T-cell (primary cell): ENCODE measurements at places on chromosomes 5 and 9.

DNA sequence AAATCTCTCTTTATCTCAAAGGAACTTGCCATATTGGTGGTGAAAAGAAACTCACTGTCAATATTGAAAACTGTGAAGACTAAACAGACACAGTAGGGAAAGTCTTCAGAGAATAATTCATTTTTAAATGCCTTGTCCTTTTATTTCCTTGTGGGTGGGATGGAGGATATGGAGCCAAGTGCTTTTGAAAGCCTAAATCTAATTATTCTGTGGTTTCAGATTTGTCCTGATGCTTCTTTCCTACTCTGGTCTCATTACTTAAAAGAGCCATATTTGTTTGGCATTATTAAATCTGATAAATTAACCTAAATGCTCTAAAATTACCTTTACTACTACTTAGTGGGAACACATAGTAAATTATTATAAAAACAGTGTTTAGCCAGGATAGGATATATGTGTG lies 258.3 kb upstream of the EFNA5 start:
- DNase-seq, result no peak

- no peak for DNase-seq
These were observed 545.0 kb downstream of the MTRR start for GRCh38 chr5:8413975-8414374.

- DNase-seq, result no peak
These were observed 30.3 kb downstream of the SLC25A48 start for GRCh38 chr5:135864503-135865435.

DNA sequence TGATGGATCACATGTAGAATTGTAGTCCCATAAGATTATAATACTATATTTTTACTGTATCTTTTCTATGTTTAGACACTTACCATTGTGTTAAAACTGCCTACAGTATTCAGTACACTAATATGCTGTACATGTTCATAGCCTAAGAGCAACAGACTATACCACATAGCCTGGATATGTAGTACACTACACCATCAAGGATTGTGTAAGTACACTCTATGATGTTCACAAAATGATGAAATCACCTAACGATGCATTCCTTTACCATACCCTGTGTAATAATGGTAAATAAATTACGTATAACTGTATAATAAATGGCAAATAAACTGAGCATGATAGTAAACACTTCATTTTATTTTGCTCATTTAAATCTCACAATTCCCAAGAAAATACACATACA lies 60.3 kb downstream of the RICTOR start:
- DNase-seq, result no peak

GRCh38 chr9:116860509-116861120 lies 173.5 kb downstream of the TRIM32 start:
- no peak for DNase-seq

- no peak for DNase-seq
These were observed 75.0 kb downstream of the CFAP95 start for GRCh38 chr9:69895659-69896058.

- DNase-seq, result no peak
These were observed 15.2 kb upstream of the SH3RF2 start for GRCh38 chr5:145921211-145921610.

DNA sequence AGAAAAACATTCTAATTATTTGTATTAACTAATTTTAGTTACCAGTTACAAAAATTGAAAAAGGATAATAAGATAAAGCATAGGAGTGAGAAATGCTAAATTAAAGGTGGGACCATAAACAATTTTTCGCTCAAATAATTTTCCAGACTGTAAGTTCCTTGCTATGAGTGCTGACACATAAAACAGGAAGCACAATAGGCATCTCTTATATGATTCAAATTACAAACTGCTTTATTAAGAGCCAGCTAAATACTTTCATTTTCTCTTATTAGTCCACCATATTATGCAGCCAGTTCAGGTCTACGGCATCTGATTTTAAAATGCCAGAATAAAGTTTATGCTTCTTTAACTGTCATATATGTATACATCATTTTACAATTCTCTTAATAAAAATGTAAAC lies 4.4 kb downstream of the RC3H2 start:
- DNase-seq, result no peak

DNA sequence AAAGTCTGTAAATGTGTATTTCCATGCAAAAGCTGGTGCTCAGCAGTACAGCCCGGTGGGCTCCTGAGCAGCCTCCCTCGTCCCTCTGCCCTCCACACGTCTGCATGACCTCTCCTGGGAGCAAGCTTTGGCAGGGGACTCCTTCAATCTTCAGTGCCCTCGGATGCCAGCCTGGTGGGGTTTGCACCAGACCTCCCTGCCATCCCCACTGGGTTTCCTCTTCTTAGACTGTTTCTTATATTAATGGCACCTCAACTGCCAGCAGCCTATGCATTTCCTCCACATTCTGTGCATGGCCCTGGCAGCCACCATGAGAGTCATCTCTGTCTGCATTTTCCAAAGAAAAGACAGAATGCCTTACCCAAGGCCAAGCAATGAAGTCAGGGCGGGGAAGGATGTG lies 108.4 kb downstream of the ROR2 start:
- DNase-seq, result no peak
